ENCODE measurements at places on chromosomes 11 and 22.

GRCh38 chr11:7651140-7651551, 22.2 kb downstream of the CYB5R2 start:
- no peak for DNase-seq

- DNase-seq, result no peak
Observed at GRCh38 chr11:116993599-116993998, 104.6 kb downstream of the SIK3 start.

- DNase-seq, result no peak
Observed at GRCh38 chr22:16801571-16801970, 23.6 kb downstream of the XKR3 start.

- DNase-seq, result no peak
Observed at GRCh38 chr22:27011717-27012116, 354.3 kb downstream of the MIAT start.

- no peak for DNase-seq
Observed at GRCh38 chr22:49833340-49834007, 5.8 kb upstream of the BRD1 start.

DNA sequence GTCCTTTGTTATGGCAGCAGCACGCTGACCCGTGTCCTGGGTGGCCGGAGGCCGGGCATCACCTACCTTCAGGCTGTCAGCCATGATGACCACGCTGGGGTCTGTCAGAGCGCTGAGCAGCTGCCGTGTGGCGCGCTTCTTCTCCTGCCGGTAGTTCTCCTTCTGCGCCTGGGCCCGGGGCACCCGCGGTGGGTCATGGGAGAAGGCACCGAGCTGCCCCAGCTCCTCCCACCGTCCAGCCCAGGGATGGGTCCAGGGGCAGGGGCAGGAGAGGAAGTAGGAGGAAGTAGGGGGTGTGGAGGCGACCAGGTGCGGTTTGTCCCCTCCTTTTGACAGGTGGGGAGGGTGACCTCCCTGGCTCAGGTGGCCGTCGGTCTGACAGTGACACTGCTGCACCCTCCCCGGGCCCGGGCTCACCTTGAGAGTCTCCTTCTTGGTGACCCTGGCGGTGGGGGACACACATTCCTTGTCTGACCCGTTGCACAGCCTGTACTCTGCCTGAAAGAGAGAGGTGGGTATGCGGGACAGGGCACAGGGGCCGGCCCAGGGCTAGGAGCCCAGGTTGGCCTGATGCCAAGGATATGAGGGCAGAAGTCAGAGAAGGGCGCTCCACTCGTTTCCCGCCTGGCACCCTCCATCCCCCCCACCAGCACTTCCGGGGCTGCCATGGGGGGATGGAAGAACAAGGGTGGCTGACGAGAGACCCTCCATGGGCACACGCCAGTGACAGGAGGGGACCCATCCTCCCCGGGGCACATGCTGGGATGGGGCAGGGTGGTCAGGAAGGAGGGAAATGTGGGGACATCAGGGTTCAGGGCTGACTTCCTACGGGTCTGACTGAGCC, 43.0 kb downstream of the OSBPL5 start:
- no peak for DNase-seq

DNA sequence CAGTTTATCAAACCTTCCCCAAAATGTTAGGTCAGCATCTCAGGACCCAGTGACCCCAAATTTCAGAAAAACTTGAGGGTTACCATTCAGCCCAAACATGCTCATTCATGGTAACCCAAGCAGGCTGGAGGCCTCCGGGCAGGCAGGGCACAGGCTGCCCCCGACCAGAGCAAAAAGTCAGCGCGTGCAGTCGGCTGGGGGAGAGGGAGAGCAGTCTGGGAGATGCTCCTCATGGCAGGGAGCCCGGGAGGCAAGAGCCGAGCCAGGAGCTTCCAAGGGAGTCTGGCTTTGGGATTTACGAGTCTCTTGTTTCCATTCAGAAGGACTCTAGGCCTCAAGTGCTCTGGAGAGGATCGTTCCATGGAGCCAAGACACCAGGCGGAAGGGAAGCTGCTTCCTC, 45.7 kb downstream of the RPUSD4 start:
- DNase-seq, result no peak

All from activated gamma-delta T cell (primary cell).